Vagina (tissue), 2 donors: ENCODE measurements at places on chromosomes 7 and 10.

DNA sequence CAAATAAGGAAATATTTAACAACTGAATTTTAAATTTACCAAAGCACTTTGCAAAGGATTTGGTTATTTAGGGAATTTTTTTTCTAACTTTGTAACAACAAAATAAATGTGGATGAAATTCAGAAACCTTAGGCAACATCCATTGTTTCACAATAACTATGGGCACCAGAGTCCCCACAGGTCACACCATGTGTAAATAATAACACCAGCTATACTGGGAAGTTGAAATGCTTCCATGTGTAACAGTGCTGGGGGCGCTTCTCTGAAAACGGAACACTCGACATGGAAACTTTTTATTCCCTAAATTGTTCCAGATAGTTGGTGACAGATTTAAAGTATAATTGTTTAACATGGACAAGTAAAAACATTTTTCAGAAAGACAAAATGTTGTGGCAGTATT is 818.6 kb downstream of the TNS3 start:
- DNase-seq = no peak

DNA sequence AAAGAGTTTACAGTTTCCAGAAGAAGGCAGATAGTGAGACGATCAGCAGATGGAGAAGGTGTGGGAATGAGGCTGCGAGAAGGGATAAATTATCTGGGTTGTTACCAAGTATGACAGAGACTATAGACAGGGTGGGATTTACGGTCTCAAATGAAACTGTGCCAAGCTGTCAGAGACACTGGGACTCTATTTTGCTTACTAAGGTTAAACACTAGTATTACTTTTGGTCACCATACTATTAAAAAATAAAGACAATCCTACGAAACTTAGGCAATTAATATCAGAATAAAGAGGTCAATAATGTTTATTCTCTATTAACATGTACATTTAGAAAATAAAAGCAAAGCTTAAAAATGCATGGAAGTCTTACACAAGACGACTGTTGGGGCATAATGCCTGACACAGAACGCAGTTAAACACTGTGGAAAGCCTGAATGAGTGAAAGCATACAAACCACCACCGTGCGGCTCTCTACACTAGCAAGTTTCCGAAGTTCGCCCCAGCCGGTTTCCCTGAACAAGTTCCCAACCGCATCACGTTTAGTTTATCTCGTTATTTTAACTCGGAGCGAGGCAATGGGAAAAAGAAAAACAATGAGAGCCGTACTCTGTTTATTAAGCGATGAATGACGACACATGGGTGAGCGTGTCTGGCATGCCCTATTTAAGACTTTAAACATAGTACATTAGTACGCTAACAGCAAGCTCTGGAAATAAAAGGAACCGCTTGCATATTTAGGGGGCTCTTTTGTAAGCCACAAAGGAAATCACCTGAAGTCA is 909 bp upstream of the CC2D2B start:
- no peak for DNase-seq

GRCh38 chr7:28988091-28988490 is 30.0 kb upstream of the TRIL start:
- no peak for DNase-seq

DNA sequence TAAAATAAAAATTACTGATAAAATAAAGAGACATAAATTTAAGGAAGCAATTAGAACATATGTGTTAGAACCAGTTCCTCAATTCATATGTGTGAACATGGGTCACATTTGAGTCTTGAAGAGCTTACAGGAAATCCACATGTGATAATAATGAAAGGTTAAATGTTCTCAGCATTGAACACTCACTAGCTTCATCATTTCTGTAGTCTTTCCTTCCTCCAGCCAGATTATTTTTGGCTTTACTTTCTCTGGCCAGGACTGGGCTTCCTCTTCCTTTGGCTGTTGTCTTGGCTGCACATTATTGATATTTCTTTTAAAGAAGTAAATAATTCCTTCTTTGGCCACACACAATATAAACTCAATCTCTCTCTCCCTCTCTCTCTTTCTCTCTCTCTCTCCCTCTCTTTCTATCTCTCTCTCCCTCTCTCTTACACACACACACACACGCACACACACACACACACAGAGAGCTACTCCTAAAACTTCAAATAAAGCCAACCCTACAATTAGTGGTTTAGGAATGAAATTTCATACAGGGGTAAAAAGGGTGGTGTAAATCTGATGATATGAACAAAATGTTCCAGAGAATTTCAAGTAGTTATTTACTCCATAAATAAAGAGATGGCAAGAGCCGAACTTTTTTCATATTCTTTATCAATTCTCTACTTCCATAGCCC is 171.2 kb downstream of the REEP3 start:
- no peak for DNase-seq

GRCh38 chr7:2791390-2791789 is 52.7 kb downstream of the GNA12 start:
- no peak for DNase-seq

- DNase-seq = no peak
Measured at GRCh38 chr10:79483948-79484347, 28.4 kb upstream of the EIF5AL1 start.
